ENCODE measurements at places on chromosomes 16 and 17.

DNA sequence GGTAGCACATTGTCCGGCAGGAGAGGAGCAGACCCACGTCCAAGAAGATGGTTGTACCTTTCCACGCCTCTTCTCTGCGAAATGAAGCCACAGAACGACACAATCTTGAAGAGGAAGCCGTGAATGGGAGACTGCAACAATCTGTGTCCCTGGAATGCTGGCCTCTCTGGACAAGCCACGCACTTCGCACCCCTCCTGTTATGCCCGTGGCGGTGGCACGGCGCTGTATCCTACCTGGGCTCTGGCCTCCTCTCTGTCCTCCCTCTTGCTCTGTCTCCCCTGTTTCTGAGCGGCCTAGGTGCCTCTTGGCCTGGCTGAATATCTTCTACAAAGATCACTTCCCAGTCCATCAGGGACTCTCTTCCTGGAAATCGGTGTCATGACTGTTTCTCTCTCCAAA, 717.8 kb downstream of the KCNJ18 start:
- no peak for DNase-seq

DNA sequence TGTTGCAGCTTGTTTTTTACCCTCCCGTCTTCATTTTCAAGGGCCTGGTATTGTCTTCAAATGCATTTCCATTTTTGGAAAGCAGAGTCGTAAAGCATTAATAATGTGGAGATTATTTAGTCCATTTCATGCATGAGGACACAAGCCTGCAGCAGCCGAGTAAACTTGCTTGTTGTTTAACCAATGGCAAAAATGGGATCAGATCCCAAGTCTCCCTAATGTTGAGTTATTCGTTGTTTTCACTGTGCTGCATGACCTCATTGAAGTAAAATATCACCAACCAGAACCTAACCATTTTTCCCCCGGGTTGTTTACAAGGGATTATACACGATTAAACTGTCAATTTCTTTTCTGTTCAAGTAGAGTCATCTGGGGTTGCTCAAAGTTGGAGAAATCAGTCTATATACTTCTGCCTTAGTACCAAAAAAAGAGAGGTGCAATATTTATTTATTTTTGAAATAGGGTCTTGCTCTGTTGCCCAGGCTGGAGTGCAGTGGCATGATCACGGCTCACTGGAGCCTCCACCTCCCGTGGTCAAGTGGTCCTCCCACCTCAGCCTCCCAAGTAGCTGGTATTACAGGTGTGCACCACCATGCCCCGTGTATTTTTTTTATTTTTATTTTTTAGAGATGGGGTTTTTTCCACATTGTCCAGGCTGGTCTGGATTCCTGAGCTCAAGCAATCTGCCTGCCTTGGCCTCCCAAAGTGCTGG, 12.4 kb downstream of the AMZ2 start:
- no peak for DNase-seq

DNA sequence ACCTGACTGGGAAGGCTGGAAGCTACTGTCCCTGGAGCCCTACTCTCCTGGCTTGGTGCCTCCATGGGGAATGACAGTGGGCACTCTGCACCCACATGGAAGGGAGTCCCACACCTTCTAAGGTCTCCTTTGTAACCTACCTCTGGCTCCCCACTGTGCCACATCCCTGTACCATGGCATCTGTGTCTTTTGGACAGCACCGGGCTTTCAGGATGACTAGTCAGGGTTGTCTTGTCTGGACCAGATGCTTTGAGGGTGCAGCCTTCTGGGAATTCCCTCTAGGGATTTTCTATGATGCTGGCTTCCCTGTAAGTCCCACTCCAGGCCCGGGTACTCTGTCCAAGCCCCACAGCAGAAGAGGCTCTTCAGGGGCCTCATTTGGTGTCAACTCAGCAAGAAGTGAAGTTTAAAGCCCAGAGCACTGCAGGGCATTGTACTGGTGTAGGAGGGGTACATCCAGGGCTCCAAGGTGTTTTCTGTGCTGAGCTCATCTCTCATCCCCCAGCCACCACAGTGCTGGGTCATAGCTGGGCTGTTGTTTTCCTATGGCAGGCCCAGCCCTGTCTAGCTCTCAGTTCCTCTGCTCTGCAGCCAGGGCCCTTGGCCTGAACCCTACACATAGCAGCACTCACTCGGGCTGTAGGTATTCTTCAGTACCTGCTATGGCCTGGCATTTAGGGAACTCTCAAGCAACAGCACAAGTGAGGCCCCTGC, 255.3 kb downstream of the CPPED1 start:
- DNase-seq = no peak

DNA sequence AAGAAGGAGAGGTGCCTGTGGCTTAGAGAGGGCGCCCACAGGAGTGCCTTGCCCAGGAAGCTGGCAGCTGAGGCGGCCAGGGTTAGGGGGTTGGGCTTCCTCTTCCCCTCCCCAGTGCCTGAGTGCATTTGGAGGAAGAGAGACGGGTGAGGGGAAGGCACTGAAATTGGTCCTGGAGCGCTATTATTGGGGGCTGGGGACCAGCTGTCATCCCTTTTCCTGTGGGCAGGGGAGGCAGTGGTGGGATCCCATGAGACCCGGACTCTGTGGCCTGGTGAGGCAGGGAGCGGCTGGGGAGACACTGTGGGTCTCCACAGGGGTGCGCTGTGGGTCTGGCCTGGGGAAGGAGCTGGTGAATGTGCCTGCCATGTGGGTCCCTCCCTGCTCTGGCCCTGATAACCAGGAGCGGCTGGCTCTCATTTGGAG, 259.7 kb downstream of the SEC14L1 start:
- no peak for DNase-seq

- no peak for DNase-seq
These were observed 50.6 kb downstream of the KLHDC4 start for GRCh38 chr16:87715231-87715630.

DNA sequence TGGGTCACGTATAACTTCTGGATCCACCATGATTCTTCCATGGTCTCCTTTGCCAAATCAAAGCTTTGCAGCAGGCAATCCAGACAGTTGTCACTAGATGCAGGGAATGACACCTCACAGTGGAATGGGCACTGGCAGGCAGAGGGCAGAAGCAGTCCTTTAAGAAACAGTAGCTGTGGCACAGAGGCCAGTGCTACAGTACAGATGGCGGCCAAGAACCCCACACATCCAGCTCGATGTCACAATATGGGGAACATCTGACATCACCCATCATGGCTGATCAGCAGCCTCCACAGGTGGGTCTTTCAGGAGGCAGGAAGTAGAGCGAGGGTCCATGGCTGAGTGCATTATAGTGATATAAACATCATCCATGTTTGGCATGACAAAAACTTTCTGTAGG, 18.8 kb upstream of the ERN1 start:
- no peak for DNase-seq

DNA sequence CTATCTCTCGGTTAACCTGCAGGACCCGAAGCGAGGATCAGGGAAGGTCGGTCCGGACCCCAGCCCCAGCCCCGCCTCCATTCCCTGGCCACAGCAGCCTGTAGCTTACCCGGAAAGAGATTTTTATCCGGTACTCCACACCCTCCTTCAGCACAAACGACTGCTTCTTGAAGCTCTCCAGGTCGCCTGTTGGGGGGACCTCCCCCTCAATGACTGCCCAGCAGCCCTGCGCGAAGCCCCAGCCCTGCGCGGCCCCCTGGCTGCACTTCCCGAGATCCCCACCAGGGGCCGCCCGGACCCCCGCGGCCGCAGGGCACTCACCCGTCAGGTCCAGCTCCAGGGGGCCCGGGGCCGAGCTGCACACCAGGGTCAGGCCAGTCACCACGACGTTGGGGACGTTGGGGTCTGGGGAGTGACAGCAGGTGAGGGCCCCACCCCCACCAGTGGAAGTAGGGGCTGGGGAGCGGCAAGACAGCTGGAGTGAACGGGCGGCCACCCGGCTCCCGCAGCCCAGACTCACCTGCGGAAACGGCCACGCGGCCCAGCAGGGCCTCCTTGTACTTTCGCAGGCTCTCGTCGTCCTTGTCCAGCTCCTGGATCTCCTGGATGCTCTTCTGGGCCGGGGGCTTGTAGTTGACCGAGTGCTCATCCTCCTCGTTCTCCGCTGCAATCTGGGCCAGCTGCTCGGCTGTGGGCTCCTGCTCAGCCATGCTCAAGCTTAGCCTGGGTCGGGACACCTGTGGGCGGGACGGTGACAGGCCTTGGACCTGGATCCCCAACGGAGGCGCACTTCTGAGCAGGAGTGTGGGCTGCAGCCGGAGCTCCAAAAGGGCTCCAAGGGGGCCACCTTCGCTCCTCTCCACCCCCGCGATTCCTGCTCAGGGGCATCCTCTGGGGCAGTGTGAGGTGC, 1.7 kb downstream of the ARHGDIA start:
- DNase-seq = peak; percentile 65

DNA sequence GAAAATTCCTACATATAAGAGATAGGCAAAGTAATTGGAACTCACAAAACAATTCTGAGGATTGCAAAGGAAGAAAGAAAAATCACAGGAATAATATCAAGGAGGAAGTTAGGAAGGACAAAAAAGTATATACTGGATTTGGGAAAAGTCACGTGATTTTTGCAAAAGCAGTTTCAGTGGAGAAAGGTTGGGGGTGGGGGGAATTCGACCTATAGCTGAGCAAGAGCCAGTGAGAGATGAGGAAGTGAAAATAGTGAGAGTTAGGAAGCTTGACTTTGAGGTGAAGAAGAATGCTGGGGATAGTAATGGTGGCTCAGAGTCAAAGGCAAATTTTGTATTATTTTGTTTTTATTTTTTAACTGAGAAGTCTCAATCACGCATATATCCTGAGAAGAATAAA, 438.0 kb upstream of the PMFBP1 start:
- DNase-seq = no peak

GRCh38 chr17:15654886-15655561, 29.1 kb downstream of the TRIM16 start:
- DNase-seq = no peak

DNA sequence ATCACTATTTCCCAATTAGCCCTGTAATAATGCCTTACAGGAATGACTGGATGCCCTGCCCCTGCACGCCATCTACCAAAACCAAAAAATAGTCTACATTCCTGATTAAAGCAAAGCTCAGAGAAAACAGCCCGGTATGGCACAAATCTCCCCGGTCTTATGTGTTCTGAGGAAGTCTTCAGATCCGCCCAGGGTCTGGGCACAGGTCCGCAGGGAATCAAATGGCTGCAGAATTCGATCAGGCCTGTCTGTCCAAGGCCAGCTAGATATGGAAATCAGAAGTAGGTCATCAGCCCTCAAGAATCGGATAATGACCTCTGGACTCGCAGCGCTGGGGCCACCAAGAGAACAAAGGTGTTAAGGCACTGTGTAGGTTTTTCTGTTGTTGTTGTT, 171.0 kb downstream of the ZFHX3 start:
- no peak for DNase-seq

DNA sequence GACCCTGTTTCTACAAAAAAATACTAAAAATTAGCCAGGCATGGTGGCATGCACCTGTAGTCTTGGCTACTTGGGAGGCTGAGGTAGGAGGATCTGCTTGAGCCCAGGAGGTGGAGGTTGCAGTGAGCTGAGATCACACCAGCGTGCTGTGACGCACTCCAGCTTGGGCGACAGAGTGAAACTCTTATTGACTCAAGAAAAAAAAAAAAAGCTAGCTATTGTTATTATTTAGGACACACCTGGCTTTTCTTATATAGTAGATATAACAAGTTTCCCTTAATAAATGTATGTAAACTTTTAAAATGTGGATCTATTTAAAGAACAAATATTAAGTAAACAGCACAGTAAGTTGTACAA, 1.8 kb downstream of the RABEP2 start:
- DNase-seq = no peak

GRCh38 chr16:58121132-58121531, 8.0 kb downstream of the CFAP20 start:
- DNase-seq = no peak

DNA sequence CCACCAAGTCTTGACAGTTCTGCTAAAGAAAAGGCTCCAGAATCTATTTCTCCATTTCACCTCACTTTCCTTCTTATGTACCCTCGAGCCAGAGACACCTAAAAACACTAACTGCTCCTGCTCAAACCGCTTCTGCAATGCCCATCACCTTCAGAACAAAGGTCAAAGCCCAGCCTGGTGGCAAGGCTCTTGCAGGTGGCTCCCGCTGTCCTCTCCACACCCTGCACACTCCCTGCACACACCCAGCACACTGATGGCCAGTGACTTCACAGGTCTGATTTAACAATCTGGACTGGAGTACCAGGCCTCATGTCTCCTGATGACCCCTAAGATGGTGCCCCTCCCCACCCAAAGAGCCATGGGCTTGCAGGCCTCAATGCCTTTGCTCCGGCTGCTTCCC, 9.8 kb upstream of the C17orf113 start:
- no peak for DNase-seq

DNA sequence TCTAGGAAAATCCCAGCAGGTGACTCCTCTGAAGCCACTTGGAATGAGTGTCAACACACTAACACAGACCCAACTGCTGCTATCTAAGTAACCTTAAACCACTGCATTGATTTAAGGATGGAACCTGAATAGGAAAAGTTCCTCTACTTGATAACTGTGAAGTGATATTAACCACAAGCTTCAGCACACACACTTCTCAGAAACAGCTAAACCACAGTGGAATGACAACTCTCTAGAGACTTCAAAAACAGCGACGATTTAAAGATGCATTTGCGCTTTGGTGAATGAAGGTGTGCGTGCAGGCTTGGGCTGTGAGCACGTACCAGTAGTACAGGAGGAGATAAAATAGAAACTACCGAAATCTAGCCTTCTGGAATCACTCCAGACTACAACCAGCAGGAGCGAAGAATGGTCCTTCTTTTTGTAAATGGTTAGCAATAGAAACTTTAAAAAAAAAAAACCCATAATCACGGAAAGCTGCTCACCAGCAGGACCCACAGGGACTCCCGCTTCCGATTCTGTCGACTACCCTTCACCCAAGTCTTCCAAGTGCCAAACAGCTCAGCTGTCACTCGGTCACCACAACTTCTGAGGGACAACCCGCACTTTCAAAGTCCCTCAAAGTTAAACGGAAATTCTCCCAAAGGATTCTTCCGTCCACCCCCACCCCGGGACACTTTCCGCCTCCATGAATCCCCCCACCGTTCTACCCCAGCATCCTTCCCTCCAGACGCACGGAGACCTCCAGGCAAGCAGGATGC, 137.7 kb upstream of the CORO6 start:
- DNase-seq = no peak
